ENCODE measurements at places on chromosomes 5 and 9.

DNA sequence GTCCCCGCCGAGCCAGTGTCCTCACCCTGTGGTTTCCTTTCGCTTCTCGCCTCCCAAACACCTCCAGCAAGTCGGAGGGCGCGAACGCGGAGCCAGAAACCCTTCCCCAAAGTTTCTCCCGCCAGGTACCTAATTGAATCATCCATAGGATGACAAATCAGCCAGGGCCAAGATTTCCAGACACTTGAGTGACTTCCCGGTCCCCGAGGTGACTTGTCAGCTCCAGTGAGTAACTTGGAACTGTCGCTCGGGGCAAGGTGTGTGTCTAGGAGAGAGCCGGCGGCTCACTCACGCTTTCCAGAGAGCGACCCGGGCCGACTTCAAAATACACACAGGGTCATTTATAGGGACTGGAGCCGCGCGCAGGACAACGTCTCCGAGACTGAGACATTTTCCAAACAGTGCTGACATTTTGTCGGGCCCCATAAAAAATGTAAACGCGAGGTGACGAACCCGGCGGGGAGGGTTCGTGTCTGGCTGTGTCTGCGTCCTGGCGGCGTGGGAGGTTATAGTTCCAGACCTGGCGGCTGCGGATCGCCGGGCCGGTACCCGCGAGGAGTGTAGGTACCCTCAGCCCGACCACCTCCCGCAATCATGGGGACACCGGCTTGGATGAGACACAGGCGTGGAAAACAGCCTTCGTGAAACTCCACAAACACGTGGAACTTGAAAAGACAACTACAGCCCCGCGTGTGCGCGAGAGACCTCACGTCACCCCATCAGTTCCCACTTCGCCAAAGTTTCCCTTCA lies 1.4 kb downstream of the GLIS3 start:
- no peak for DNase-seq

DNA sequence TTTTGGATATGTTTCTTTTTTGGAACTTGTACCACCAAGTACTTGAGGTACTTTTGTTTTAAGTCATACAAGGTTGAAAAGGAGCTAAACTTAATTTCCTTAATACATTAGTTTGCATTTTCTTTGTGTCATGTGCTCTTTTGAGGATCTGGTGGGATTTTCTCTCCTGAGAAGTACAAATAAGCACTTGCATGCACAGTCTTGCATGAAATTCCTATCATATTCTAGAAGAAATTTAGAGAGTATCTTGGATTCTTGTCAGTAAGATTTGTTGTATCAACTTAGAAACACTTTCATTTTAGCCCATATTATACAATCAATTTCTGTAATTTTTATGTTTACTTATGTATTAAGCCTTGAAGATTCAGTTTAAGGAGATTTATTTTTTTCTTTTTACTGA lies 64.9 kb downstream of the CCNH start:
- no peak for DNase-seq

DNA sequence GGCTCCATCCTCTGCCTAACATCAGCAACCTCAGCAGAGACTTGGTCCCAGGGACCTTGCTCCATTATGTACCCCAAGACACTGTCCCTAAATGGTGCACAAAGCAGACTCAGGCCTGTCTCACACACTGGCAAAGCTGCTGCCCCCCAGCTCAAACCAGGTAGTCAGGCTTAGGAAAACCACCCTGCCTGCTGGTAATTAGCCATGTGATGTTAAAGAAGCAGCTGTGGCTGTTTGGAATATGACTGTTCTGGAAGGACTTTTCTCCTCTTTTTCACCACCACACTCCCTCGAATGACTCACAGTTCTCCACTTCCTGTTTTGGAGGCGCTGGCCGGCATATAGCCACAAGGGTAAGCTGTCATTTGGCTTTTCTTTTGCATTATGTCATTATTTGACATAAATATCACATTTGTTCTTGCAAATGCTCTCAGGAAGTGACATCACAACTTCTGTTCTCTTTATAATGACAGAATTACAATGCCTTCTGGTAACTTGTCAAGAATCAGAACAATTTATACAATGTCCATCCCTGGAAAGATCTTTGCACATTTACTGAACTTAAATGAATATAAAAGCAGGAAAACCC lies 113.9 kb downstream of the SUSD1 start:
- DNase-seq, result peak; percentile 66

DNA sequence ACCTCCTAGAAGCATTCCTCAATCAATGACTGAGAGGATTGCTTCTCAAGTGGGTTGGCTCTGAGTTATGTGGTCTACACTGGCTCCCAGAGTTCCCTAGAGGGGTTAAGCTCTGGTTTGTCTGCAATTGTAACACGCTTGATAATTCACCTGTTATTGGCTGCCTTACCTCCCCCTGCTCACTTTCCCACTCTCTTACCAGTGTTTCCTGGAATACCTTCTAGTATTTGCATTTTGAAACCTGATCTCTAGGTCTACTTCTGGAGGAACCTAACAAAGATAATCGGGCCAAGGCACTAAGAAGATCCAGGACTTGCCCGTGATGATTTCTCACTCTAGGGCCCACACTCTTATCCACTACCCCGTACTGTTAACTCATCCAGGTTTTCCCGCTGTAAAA lies 110.1 kb upstream of the MAP3K1 start:
- DNase-seq, result no peak

GRCh38 chr9:92538541-92538940 lies 2.8 kb upstream of the ECM2 start:
- DNase-seq, result no peak

GRCh38 chr9:125626187-125626586 lies 80.8 kb downstream of the MAPKAP1 start:
- no peak for DNase-seq

- DNase-seq, result no peak
These were observed 259.5 kb downstream of the GAS1 start for GRCh38 chr9:86687788-86688187.

GRCh38 chr5:58197875-58198274 lies 262.0 kb downstream of the PLK2 start:
- no peak for DNase-seq

GRCh38 chr5:170348137-170348633 lies 41.0 kb downstream of the KCNMB1 start:
- DNase-seq, result no peak

GRCh38 chr9:133752739-133753446 lies 14.7 kb upstream of the SARDH start:
- DNase-seq, result no peak

DNA sequence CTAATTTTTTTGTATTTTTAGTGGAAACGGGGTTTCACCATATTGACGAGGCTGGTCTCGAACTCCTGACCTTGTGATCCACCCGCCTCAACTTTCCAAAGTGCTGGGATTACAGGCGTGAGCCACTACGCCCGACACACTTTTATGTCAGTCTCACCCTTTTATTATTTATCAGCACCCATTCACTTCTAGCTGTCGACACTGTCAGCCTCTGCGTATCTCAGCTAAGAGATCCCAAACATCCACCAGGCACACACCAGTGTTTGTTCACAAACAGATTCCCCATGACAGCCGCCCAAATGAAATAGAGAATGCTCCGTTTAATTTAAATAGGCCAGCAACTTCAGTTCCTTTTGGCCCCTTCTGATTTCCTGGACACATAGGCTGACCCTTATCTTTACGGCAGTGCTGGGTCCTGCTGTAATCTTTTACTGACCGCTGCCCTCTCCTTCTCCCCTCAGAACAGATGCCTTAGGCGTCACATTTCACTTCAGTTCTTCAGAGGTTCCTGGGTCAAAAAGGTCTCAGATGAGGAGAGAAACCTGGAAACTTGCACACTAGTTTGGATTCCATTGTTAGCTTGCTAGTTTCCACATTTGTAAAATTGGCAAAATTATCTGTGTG lies 43.1 kb upstream of the CKMT2 start:
- no peak for DNase-seq

DNA sequence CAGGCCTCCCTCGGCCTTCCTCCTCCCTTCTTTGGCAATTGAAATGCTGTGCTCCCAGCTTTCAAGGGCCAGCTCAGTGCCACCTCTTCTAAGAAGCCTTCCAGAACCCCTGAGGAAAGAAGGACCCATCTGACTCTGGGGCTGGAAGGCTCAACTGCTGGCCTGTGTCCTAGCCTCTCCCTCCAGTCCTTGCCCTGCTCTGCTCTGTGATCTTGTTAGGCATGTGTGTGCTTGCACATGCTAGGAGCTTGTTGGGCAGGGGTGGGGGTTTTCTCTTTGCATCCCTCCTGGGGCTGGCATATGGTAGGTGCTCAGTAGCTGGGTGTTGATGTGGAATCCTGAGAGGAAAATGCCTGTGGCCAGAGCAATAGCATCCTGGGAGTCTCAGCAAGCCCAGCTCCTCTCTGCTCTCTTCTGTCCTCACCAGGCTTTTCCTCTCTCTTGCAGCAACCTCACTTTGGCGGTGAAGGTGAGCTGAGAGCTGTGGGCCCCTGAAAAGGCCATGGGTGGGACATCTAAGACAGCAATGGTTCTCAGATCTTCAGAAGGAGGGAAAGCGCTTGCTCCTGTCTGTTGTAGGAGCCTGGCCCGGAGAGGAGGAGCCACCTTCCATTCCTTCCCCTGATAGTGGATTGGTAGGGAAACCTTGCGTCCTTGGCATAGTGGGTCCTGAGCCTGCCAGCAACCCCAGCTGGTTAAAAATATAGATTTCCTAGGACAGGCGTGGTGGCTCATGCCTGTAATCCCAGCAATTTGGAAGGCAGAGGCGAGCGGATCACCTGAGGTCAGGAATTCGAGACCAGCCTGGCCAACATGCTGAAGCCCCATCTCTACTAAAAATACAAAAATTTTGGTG lies 9.9 kb downstream of the DOLK start:
- no peak for DNase-seq

DNA sequence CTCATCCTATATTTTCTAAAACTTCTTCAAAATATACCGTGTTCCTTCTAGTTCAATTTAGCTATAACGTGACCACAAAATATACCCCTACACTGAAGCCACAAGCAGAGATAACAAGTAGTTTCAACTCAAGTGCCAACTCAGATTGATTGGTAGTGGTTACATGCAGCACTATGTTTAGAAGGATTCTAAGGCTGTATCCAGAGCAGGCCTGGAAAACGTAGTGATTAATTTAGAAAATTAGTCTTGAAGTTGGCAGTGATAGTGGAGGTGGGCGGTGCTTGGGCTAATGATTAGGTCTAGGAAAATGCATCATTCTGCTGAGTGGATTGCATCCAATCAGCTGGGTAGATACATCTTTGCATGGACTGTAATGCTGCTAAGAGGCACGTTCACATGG lies 61.5 kb downstream of the MAMDC2 start:
- no peak for DNase-seq

DNA sequence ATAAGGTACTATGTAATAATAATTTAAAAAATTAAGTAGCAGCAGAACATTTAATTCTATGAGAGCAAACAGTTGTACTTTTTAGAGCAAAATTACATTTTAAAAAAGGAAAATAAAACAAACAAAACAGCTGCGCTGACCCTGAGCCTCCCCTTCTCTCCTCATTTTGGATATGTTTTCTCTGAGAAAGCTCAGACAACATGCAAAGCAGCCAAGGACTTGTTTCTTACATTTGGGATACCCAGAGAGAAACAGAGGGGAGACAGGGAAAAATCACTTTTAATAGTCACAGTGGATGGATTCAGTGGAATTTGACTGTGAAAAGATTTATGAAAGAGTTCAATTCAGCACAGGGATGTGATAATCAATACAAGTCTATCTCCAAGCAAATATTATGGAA lies 299.2 kb downstream of the EBF1 start:
- DNase-seq, result no peak

- DNase-seq, result no peak
These were observed 42.7 kb downstream of the UBE2QL1 start for GRCh38 chr5:6491196-6491918.

- no peak for DNase-seq
These were observed 20.3 kb downstream of the MFAP3 start for GRCh38 chr5:154059039-154059430.

GRCh38 chr9:18746631-18747030 lies 272.7 kb downstream of the ADAMTSL1 start:
- DNase-seq, result no peak

- DNase-seq, result no peak
These were observed 294.6 kb upstream of the ACTBL2 start for GRCh38 chr5:57777174-57777581.

DNA sequence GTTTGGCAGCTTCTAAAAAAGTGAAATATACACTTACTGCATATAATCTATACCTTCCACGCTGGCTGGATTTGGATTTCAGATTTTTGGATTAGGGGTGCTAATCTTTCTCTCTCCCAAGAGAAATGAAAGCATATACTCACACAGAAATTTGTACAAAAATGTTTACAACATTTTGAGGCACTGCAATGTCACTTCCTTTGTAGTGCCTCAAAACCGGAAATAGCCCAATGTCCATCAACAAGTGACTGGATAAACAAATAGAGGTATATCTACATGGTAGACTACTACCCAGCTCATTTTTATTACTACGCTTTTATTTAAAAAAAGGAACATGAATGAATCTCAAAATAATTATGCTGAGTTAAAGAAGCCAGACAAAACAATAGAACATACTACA lies 74.0 kb upstream of the MIER3 start:
- DNase-seq, result no peak

DNA sequence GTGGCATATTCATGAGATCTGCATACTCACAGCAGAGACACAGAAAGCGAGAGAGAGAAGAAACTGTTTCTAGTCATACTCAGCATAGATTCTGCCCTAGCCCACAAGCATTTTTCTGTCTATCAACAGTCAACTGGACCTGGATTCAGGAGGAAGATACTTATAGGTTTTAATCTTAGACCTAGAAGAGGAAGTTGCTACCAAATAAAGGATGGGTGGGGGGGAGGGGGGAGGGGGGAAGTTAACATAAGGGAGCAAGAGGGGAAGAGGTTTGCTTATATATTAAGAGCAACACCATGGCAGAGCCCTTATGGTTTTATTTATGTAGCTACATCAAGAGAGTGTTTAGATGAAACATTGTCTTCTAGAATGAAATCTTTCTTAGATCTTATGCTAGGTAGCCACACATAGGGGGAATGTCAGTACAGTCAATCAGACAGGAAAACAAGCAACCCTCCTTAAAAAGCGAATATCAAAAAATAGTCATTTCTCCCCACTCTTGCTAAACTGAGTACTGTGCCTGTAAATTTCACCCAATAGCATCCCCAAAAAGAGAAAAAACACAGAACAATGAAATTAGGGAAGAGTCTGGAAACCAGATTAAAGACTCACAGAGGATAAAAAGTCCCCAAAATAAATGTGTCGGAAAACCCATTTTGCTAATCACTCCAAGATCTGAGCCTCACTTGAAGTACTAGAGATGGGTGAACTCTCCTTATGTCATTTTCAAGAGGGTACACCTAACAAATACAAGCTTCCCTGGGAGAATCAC lies 192.7 kb upstream of the NR4A3 start:
- no peak for DNase-seq

GRCh38 chr5:124996764-124997077 lies 250.3 kb upstream of the ZNF608 start:
- DNase-seq, result peak; percentile 67

- no peak for DNase-seq
These were observed 142.2 kb downstream of the SV2C start for GRCh38 chr5:76225336-76225735.

GRCh38 chr9:91864380-91864779 lies 85.6 kb downstream of the ROR2 start:
- DNase-seq, result no peak

- no peak for DNase-seq
These were observed 198.6 kb upstream of the HMHB1 start for GRCh38 chr5:143613329-143613728.
